ENCODE measurements at places on chromosomes 4 and X. TPM values are rescaled to one million over a fixed set of nuclear protein-coding genes. Genes with fewer than 3 reads are reported as not detected.

TMEM150C gene
- total RNA-seq, result not detected

- no peak for DNase-seq
Observed at GRCh38 chr4:36064117-36064516, 180.2 kb downstream of the ARAP2 start.

DNA sequence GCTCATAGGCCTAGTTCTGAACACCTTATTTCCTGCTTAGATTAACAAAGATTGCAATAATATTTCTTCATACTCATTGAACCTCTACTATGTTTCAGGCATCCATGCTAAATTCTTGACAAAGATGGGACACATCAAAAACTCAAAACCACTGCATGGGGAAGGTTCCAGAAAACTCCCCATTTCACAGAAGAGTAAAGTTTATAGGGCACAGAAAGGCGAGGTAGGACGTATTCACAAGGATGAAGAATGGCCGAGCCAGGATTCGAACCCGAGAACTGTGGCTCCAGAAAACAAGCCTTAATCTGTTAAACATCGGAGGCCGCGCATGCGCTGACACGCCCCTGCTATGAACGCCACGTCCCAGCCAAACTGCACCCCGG, 688 bp downstream of the UXT start:
- no peak for DNase-seq

DNA sequence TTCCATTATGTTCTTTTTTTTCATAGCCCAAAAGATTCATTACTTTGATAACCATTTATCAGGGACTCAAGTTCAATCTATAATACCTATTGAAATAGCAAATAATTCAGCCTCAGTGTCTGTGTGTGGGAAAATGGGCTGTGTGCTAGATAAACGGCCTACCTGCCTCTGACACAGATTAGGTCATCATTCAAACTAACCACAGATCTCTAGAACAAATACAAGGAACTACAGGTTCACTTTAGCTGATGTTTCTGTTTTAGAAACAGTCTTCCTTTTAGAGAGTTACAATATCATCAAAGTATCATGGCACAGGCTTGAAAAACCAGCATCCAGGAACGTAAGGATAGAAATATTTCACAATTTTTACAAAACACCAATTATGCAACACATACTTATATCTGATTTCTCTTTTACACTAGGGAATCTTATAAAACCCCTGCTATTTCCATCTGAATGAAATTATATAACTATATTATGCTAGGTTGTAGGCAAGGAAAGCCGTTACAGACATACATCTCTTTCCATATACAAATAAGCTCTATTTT, 56.6 kb upstream of the MAB21L2 start:
- no peak for DNase-seq

YIPF7 gene
- total RNA-seq, result not detected

DNA sequence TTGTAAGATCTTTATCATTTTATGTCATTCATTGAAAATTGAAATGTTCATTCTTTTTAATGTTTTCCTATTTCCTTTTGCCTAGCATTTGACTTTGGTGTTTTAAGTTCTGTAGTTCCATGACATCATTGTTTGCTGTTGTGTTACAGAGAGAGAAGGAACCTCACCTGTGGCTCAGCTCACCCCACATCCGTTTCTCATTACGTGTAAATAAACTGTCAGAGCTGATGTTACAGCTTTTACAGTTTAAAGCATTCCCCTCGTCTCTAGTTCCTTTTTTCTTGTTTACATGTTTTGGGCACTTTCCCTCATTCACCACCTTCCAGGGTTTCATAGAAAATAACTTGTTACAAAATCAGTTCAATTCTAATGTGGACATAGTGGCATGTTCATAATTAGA, 137.2 kb downstream of the FNIP2 start:
- DNase-seq, result peak; percentile 52

DNA sequence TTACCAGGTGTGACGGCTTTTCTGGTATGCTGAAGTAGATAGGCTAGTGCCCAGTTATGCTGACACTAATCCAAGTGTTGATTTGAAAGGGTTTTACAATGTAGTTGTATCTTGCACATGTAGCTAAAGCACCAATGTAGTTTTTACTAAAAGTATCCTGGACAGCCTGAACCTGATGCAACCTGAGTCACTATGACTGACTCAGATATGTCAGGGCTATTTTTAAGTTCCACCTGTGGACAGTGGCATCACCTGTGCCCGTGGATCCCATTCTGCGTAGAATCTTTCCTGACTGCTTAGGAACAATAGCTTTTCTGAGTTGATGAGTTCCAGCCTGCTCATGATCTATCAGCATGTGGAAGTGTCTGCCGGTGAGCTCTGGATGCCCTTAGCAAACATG, 58.1 kb downstream of the CCNG2 start:
- no peak for DNase-seq

DNA sequence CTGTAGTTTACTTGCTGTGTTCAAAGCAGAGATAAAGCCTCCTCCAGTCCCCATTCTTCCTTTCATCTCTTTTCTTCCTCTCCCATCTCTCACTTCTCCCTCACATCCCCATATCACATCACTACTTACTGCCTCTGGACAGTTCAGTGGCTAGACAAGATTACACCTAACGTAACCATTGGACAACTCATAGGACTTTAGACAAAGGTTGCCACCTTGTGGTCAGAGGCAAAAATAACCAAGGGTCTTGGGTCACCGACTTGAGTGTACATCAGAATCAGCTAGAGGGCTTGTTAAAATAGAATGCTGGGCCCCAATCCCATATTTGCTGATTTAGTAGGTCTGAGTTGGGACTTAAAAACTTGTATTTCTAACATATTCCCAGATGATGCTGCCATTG, 109.3 kb upstream of the DGKK start:
- DNase-seq, result no peak

DNA sequence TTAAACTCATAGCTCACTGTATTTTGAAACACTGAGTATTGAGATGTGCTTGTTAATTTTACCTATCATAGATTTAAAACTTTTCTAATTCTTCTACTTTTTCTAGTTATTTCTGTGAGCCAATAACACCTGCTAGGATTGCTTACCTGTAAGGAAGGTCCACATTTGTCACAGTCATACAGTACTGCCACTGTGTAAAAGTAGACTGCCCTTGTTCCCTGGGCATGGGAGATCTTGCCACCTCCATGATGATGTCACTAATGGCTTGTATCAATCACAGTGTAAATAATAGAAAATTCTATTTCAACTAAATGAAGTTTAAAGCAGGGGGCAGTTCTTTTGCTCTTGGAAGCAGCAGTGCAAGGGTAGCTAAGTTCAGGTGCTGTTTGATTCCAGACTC, 35.9 kb downstream of the GK start:
- no peak for DNase-seq

- no peak for DNase-seq
Observed at GRCh38 chr4:147351083-147351787, 129.7 kb upstream of the EDNRA start.

- DNase-seq, result no peak
Observed at GRCh38 chr4:3416270-3416669, 25.5 kb upstream of the HGFAC start.

DNA sequence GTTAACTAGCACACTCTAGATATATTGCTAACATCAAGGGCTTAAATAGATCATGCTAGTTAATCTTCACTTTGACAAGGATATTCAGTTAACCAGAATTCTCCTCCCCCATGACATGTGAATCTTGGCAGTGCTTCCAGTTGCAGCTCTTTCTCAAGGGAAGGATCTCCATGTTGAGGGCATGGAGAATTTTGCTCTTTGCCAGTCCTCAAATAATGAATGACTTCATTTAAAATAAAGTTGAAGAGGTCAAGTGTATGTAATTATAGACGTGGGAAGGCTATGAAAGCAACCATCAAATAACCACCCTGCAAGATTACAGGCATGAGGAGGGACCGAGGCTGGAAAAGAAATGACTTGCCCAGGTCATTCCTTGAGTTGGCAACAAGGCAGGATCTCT, 87.3 kb upstream of the CPEB2 start:
- DNase-seq, result no peak

DNA sequence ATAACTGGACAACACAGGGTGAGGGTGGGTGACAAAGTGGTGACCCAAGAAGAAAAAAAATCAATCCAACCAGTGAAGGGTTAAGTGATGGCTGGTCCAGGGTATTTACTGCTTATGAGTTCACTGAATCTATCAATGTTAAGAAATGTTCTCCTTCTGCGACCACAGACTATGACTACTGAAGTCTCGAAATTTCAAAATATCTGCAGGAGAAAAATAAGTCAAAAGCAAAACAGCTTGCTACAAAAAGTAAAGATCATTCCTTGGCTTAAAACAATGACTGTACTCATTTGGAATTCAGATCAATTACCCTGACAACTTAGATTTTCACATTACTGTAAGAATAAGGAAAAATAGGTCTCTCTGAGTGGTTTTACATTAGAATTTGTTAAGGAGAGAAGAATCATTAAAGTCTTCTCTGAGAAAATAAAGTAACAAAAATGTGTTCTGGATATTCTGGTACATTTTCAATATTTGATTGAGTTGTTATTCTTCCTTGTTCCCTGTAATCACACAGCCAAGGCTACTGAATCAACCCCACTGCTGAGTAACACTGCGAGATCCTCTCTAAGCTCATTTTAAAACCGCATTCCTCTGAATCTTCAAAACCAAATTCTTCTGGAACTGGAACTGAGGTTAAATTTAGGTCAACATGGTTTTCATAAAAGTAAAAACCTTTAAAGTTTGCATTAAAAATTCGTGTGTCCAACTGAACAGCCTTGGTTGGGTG, 22.7 kb downstream of the SMPX start:
- DNase-seq, result no peak

DNA sequence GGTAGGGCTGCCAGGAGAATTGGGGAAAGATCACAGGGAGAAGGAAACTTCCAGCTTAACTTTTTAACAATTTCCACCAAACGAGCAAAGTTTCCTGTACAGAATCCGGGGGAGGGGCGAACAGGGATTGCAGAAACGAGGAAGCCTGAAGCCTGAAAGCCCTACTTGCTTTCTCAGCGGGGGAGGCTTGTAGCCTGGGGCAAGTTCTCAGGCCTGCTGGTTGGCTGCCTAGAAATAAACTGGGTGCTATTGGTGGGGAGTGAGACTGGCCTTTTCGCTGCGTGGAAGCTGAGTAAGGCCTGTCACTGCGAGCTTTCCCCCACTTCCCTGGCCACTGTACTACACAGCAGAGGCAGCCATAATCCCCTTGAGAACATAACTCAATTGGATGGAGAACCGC, 110.8 kb upstream of the ATP8A1 start:
- no peak for DNase-seq

All from naive thymus-derived CD8-positive, alpha-beta T cell (primary cell).